Lower lobe of right lung (tissue), 2 donors: ENCODE measurements at places on chromosomes 1 and 21. TPM values are rescaled to one million over a fixed set of nuclear protein-coding genes. Genes with fewer than 3 reads are reported as not detected.

- DNase-seq, result no peak
Measured at GRCh38 chr1:207973898-207974568, 63.1 kb upstream of the CD34 start.

The SLC6A17 gene
- not detected for total RNA-seq

DNA sequence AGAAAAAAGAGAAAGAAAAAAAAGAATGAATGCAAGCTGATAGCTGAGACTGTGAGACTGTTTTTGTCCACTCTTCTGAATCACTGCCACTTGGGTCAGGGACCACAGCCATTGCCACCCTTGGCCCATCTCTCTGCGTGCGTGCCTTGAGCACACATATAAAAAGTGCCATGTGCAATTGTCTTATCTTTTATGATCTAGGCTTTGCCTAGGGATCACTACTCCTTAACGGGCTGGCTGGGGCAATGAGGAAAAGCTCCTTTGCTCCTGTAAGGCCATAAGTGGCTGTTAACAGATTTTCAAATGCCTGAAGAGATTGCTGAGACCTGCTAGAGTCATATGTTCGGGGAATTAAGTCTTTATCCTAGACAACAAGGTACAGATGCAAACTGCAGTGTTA lies 8.2 kb downstream of the SPATA46 start:
- DNase-seq, result no peak

DNA sequence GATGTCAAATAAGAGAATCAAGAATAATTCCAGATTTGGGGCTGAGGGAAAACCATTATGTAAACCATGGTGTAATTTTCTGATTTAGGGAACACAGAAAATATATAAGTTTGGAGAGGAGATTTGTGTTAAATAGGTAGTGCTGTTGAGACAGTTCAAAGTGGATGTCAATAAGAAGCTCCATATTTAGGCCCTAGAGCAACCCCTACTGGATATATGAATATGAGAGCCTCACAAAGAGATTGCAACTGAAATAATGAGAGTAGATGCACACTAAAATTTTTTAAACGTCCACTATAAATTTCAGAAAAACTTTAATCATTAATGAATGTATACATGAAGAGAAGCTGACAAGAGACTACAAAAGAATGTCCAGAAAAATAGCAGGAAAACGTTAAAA lies 1447.8 kb upstream of the PRMT6 start:
- no peak for DNase-seq

- no peak for DNase-seq
Measured at GRCh38 chr1:174836543-174836942, 163.2 kb upstream of the CACYBP start.

GRCh38 chr1:38005195-38006007 lies at the start of gene FHL3:
Gene FHL3 (minus strand): TSS chr1:38005514. CDS start chr1:37999412, 6,102 bp downstream.
- peak; percentile 74 for DNase-seq

The NEK2 gene
- 0.77 TPM for total RNA-seq

DNA sequence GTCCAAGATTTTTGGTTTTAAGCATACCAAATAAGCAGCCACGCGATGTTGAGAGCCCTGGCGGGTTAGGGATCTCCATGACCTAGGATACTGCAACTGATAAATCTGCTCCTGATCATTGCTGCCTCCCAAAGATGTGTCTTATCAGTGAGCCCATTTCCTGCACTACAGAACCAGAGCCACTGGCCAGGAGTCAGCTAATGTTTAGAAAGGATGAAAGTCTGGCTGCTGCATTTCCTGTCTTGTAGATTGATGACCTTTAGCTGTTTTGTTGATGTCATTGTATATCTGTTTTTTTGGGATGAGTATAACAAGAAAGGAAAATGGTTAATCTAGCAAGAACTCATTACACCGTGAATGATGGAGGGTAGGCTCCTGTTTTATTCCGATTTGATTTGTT lies 74.5 kb downstream of the C1orf21 start:
- no peak for DNase-seq

- DNase-seq, result peak; percentile 79
Measured at GRCh38 chr1:19070197-19070651, 113.7 kb upstream of the IFFO2 start.

The HTR1D gene
- 1.1 TPM for total RNA-seq

The ESRRG gene
- 1.9 TPM for total RNA-seq

The GPR52 gene
- total RNA-seq, result 2.6 TPM

DNA sequence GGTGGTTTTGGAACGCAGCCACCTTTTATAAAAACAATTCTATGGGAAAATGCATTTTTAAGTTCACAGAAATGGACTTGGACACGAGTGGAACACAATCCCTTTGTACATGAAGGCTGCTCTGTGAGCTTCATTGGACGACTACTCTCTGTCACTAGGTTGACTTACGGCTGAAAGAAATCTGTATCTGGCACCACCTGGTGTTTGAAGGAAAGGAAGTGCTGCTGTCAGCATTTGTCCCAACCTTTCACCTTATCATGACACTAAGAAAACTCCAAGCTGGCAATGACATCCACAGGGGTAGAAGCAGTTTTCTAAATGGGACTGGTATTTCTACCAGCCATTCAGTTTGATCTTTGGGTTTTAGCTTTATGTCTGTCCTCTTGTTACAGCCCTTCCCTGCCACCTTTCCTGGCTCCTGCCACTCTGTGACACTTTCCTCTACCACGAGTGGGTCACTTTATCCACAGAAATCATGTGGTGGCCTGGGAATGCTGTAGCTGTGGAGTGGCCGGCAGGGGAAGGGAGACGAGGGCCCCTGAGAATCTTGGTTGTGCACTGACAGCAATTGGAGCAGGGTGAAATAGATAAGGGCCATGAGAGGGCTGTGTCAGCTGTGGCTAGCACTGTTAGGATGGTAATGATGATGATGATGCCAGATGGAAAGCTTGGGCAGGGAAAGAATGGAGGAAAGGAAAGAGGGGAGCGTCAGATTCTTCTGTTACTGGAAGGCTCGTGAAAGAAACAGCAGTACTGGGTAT lies 85.2 kb downstream of the TBX19 start:
- DNase-seq, result no peak

DNA sequence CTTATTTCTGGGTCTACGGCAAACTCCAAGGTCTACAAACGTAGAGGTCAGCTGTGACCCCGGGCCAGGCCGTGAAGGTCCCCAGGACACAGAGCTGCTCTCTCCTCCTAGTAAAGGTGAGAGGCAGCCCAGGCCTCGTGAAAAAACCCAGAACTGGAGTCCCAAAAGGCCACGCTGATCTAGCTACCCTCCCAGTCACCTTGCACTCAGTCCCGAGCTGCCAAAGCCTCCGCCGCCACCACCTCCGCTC lies 125 bp downstream of the ATP5PF start:
- DNase-seq, result no peak

GRCh38 chr1:31657972-31658510 lies 13.4 kb upstream of the PEF1 start:
- DNase-seq, result no peak

The SLC5A9 gene
- 8.2 TPM for total RNA-seq

GRCh38 chr1:167059045-167059808 lies 30.9 kb downstream of the GPA33 start:
- DNase-seq, result peak; percentile 68

The LYPD8 gene
- total RNA-seq, result not detected

DNA sequence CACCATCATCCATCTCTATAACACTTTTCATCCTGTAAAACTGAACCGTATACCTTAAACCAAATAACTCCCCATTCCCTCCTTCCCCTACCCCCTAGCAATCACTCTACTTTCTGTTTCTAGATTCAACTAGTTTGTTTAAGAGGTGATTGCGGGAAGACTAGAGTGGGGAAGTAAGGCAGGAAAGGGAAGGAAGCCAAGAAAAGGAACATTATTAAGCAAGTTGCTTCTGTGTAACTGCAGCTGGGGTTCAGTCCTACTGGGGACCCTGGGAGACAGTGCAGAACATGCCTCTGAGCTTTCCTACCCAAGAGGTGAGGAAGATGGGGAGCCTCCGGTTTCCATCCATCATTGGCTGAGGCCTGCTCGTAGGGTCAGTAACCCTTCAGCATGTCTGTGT lies 28.9 kb upstream of the H3-3A start:
- DNase-seq, result no peak

The ILDR2 gene
- total RNA-seq, result 1.6 TPM

The CR2 gene
- 0.09 TPM for total RNA-seq

DNA sequence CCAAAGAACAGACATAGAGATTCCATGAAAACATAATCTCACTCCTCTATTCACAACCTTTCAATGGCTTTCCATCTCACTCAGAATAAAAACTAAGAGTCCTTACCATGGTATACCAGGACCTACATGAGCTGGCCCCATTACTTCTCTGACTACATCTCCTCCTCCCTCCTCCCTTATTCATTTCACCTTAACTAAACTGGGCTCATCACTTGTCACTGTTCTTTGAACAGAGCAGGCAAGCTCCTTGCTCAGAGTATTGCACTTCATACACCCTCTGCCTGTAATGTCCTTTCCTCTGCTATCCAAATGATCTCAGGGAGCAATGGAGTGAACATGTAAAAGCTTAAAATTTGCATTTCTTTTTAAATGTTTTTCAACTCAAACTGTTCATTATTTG lies 142.0 kb downstream of the MRPL39 start:
- no peak for DNase-seq

GRCh38 chr1:2557482-2558400 lies 1.6 kb downstream of the TNFRSF14 start:
- DNase-seq, result no peak

- no peak for DNase-seq
Measured at GRCh38 chr1:159076438-159077119, at the start of gene AIM2. Gene AIM2 (minus strand): TSS chr1:159076766. CDS start chr1:159073499, 3,267 bp downstream.

- no peak for DNase-seq
Measured at GRCh38 chr1:31570228-31570627, 6.1 kb upstream of the TINAGL1 start.

DNA sequence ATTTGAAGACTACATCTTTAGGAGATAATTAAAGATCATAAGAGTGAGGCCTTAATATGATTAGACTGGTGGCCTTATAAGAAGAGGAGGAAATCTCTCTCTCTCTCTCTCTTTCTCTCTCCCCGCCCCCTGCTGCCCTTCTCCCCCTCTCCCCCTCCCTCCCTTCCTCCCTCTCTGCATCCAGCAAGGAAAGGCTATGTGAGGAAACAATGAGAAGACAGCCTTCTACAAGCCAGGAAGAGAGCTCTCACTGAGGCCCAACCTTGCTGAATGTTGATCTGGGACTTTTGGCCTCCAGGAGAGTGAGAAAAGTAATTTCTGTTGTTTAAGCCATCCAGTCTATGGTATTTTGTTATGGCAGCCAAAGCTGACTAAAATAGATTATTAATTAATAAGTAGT lies 21.6 kb downstream of the FOXD3 start:
- no peak for DNase-seq

DNA sequence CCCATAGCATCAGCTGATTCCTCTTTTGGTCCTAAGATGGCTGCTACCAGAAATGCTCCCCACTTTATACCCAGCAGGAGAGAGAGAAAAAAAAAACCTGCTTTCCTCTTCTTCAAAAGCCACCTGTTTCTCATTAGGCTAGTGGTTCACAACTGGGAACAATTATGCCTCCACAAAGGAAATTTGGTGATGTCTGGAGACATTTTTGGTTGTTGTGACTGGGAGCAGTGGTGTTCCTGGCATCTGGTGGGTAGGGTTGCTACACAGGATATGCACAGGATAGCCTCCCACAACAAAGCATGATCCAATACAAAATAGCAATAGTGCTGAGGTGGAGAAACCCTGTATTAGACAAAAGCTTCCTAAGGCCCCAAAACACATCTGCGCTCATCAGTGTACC lies 38.5 kb upstream of the SGIP1 start:
- DNase-seq, result no peak

The MOB3C gene
- 30.2 TPM for total RNA-seq

The TMEM240 gene
- 3.9 TPM for total RNA-seq

DNA sequence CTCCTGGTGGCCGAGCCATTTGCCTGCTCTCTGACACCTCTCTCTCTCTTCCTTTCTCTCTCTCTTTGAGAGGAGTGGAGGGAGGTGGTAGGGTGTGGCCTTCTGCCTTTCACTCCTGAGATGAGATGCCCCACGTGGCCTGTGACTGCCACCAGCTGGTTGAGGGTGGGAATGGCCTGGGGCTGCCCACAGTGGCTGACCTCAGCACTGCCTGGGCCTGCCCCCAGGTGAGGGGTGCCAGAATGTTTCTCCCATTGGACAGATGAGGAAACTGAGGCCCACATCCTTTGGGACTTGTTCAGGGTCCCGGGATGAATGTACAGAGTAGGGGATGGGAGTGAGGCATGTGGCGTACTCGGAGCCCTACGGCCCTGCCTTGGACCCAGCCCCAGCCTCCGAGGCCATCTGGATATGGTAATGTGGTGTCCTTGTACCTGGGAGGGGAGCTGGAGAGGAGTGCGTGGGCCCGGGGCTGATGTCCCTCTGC lies 12.7 kb upstream of the C1orf167 start:
- peak; percentile 72 for DNase-seq

GRCh38 chr1:245585252-245585959 lies 430.6 kb downstream of the KIF26B start:
- no peak for DNase-seq

DNA sequence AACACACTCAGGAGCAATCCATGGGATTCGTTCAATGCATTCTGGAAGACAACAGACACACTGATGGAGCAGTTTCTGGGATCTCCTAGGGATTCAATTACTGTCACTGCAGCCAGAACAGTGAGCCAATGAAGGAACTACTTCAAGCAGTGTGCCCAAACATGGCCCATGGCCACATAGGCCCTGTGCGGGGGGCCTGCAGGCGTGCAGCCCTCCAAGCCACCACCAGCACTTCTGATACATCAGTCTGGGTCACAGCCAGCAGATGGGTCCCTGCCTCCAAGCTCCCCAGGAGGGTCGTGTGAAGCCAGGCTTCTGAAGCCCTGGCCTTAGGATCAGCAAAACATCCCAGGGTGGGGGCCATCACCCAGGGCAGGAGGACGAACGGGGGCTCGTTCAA lies 99.3 kb downstream of the RAVER2 start:
- DNase-seq, result no peak

DNA sequence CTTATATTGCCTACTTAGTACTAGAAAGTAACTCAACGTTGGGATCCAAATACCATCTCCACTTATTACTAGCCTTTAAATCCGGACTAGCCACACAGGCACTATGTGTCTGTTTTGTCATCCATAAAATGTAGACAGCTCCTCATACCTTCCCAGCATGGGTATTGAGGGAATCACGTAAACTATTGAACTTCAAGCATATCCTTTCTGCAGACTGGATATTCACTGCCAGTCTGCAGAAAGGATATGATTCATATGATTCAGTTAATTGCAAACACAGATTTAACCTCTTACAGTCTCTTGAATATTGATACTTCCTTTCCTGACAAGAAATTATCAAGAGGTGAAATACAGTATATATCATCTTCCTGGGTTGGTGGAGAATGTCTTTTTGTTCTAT lies 186.0 kb downstream of the LEPR start:
- no peak for DNase-seq

GRCh38 chr1:67536957-67537666 lies 106.9 kb upstream of the SERBP1 start:
- DNase-seq, result no peak

- no peak for DNase-seq
Measured at GRCh38 chr1:36966242-36966641, 68.1 kb downstream of the GRIK3 start.

The LRRC47 gene
- total RNA-seq, result 34.4 TPM

The PRRC2C gene
- total RNA-seq, result 150 TPM

The PEAR1 gene
- total RNA-seq, result 14.8 TPM

GRCh38 chr1:234120327-234120944 lies 216.0 kb downstream of the SLC35F3 start:
- no peak for DNase-seq

GRCh38 chr1:26020330-26020768 lies 1.2 kb upstream of the EXTL1 start:
- no peak for DNase-seq
